Stimulated activated CD4-positive, alpha-beta T cell treated with anti-CD3 and anti-CD28 coated beads, Interleukin-15, amount 100 ng/mL, for 1 hour (primary cell): ENCODE measurements at places on chromosomes 5 and 9.

GRCh38 chr9:108933231-108933717, 650 bp downstream of the ELP1 start:
- no peak for DNase-seq

DNA sequence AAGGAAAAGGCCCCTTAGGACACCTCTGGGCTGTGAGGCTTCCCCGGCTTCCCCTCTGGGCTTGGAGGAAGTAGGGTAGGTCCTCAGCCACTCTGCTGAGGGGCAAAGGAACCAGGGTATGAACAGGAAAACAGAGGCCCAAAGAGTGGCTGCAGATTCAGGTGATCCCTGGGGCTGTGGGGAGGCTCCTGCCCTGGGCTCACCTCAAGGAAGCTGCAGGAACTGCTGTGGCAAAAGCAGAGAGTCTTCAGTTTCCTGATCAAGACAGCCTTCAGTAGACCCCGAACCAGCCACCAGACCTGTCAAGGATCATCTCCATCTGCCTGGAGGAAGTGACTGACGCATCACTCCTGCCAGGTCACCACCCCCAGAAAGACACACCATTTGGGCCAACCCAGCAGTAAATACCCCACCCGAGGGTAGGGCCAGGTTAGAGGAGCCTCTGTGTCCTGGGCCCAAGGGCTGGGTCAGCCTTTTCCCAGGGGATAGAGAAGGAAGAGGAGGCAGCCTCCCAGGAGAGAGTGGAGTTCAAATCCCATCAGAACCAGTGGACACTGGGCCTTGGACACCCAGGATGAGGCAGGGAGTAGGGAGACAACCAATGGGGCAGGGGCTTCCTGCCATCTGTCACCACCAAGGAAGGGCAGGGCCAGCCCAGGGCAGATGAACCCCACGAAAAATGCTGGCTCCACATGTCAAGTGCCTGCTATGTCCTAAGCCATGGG, 5.8 kb upstream of the ST6GALNAC6 start:
- no peak for DNase-seq

GRCh38 chr5:155897761-155898160, 429.2 kb upstream of the SGCD start:
- DNase-seq, result no peak

DNA sequence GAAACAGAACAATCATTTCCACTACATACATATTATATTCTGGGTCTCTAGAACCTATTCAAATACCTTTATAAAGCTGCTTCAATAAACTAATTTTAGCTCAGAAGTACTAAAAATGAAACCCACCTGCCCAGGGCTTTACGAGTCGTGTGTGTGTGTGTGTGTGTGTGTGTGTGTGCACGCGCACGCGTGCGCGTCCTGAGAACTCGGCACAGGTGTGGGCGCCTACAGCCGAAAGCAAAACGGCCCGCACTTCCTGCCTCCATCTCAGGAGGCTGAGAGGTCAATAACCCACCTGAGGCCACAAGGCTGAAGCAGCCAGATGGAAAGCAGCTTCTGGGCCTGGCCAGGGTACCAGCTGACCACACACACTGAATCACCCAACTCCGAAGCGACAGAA, 3.0 kb downstream of the CLPTM1L start:
- no peak for DNase-seq

DNA sequence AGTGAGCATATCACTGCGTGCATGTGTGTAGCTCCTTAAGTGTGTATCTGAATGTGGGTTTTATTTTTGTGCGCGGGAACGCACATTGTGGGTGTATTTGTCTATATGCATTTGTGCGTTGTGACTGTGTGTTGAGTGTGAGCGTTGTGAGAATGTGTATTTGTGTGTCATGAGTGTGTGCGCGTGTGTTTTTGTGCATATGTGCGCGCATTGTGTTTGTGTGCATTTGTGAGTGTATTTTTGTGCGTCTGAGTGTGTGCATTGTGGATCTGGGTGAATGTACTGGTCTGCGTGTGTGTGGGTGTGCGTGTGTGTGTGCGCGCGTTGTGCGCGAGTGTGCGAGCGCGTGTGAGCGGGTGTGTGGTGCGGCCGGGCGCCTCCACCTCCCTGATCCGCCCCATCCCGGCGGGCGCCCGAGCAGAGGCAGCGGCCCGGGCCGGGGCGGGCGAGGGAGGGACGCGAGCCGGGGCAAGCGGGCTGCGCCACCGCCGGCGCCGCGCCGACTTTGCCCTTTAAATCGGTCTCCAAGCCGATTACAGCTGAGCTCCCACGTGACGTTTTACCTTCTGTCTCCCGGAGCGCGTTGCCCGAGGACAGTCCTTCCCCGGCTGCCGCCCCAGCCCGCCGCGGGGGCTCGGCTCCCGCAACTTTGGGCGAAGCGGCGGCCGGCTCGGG, at the start of gene RASGRF2:
TSS of gene RASGRF2 (plus strand) at position 596 of the 675 bp plus-strand sequence. CDS start 376 bp downstream, outside the sequence.
- DNase-seq, result peak; percentile 28

- peak; percentile 68 for DNase-seq
Observed at GRCh38 chr5:178113141-178113787, at the start of gene N4BP3. Gene N4BP3 (plus strand): TSS chr5:178113532. CDS start chr5:178119584, 6,052 bp downstream.

GRCh38 chr5:149337736-149338135, 7.6 kb upstream of the GRPEL2 start:
- DNase-seq, result no peak

- no peak for DNase-seq
Observed at GRCh38 chr5:178336889-178337288, 104.3 kb upstream of the PHYKPL start.

DNA sequence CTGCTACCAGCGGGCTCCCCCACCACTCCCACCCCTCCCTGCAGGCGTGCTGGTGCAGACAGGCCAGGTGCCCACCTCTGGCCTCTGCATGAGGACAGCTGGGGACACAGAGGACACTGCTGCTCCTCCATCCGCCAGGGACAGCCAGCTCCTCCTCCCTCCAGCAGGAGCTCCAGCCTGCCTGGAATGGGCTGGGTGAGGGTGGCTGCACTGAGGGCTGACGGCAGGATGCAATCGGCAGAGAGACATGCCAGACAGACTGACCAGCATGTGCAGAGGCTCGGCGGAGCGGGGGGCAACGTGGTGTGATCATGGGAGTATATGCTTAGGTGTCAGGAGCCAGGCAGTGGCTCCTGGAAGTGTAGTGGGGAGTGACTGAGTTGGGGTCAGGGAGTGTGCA, 68.4 kb downstream of the RASGEF1C start:
- DNase-seq, result no peak
